ENCODE measurements at places on chromosomes 11 and 22.

- no peak for DNase-seq
These were observed 28.8 kb downstream of the YAP1 start for GRCh38 chr11:102139081-102139498.

- DNase-seq, result no peak
These were observed at the start of gene HTR3A for GRCh38 chr11:113974741-113975470. Gene HTR3A (plus strand): TSS chr11:113975108. CDS start chr11:113975326, 218 bp downstream.

DNA sequence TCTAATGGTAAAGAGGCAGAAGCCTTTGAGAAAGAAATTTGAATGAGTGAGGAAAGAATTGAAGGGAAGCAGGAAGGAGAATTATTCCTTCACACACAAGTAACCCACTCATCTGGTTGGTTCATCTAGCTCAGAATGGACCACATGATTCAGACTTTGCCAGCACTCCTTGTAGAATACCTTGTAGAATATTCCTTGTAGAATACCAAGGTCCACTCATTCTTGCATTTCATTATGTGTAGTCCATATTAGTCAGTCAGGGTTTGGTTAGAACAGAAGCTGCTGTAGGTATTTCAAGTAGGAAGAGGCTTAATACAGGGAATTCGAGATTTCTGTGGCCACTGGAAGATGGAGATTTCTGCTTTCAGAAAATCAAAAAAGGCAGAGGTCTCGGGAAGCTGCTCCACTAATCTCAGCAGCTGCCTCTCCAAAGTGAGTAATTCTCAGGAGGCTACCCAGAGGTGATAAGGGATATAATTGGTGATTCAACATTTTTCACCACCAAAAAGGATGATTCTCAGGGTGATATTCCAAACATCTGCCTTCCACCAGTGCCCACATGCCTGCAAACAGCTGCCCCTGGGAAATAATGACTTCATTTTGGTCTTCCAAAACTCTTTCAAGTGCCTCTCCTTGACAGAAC is 329.1 kb downstream of the TMEM135 start:
- no peak for DNase-seq

DNA sequence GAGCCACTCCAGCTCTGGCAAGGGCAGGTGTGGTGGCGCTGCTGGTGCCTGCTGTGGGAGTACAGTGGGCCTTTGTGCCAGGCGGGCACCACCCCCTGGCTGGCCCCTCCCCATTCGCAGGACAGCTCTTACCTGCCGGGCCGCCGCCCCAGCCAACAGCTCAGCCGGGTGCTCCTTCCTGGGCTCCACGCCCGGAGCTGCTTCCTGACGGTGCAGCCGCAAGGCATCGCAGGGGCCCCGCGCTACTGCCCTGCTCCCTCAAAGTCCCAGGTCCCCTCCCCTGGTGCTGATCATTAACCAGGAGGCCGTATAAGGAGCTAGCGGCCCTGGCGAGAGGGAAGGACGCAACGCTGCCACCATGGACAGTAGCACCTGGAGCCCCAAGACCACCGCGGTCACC is at the start of gene SLC5A1:
SLC5A1 (plus strand) TSS at position 338 of the 400 bp plus-strand sequence; CDS start at position 359, 21 bp downstream.
- no peak for DNase-seq

Data from CD14-positive monocyte (primary cell).